Pancreas (tissue), 10 donors: ENCODE measurements at places on chromosomes 11 and 22. TPM values are rescaled to one million over a fixed set of nuclear protein-coding genes. Genes with fewer than 3 reads are reported as not detected.

HSPB2 gene
- total RNA-seq = 0.78 TPM

DNA sequence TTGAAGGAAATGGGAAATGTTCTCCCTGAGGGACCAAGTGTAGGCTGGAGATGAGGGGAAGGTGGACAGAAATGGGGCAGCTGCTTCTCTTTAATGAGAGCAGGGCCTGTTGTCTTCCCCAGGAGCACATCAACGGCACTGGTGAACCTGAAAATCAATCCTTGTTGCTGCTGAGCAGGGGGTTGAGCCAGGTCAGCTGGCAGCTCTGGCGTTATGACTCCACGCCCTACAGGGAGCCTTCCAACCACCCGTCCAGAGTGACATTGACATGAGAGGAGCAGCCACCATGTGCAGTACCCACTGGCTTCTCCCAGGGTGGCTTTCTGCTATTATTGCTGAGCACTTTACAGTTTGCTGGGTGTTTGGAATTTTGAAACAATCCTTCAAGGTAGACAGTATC lies 116.9 kb upstream of the LDLRAD3 start:
- peak; percentile 77 for DNase-seq

- no peak for DNase-seq
These were observed 55.2 kb upstream of the MYEOV start for GRCh38 chr11:69238573-69239351.

DEPDC7 gene
- 1.5 TPM for total RNA-seq

- no peak for DNase-seq
These were observed 91.2 kb upstream of the BID start for GRCh38 chr22:17865183-17866055.

DNA sequence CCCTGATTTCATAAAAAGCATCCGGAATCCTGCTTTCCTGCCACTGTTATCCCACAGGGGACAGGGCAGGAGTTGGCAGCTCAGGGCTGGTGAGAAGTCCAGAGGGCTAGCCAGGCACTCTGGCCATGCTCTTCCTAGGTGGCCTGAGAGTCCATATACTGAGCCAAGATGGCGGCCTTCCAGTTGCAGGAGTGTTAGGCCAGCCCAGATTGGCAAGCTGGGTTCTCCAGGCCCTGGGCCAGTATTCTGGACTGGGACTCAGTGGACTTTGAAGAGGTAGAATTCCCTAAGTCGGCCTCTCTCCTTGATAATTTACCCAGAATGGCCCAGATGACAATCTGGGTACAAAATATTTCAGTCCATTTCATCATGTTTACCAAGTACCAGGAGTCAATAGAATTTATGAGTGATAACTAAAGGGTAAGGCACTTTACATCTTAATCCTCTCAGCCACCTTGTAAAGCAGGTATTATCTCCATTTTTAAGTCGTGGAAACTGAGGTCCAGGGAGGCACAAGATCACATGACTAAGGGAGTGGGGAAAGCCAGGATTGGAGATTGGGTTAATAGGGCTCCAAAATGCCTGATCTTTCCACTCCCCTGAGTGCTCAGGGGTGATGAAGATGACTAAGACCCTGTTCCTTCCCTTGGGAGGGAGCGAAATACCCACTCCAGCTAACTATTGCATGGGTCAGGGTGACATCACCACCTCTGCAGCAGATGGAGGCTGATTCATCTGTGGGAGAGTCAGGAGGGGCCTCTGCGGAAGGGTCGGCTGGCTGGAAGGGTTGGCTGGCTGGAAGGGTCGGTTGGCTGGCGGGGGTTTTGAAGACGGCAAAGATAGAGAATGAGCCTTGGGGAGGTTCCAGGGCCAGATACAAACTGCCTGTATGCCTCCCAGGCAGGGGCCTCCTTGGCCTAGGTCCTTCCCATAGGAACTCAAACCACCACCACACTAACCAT lies 1.2 kb upstream of the MICALL1 start:
- no peak for DNase-seq

- DNase-seq = no peak
These were observed 27.4 kb downstream of the LIF start for GRCh38 chr22:30219049-30219654.

GRCh38 chr22:47367993-47368945 lies 605.8 kb downstream of the TBC1D22A start:
- no peak for DNase-seq

DNA sequence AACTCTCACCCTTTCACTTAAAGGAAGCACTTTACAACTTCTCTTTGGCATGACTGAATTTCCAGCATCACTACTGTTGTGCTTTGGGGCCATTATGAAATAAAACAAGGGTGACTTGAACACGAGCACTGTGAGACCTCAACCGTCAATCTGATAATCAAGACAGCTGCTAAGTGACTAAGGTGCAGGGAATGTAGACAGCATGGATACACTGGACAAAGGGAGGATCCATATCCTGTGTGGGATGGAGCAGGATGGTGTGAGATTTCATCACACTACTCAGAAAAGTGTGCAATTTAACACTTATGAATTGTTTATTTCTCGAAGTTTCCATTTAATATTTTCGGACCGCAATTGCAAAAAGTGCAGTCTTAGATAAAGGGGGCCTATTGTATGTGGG lies 16.1 kb upstream of the EXPH5 start:
- no peak for DNase-seq

MOGAT2 gene
- 0.09 TPM for total RNA-seq

- no peak for DNase-seq
These were observed 49.9 kb upstream of the MICAL2 start for GRCh38 chr11:12060385-12060985.

NRXN2 gene
- 1.4 TPM for total RNA-seq

GRCh38 chr11:126336671-126337101 lies 18.8 kb upstream of the ST3GAL4 start:
- no peak for DNase-seq

HIKESHI gene
- 10.9 TPM for total RNA-seq

GRCh38 chr11:15735706-15736105 lies 620.6 kb downstream of the SOX6 start:
- no peak for DNase-seq

GSTT2 gene
- not detected for total RNA-seq

- DNase-seq = no peak
These were observed 42.6 kb downstream of the APLP2 start for GRCh38 chr11:130112071-130112830.

ZBED4 gene
- 6.1 TPM for total RNA-seq

DNA sequence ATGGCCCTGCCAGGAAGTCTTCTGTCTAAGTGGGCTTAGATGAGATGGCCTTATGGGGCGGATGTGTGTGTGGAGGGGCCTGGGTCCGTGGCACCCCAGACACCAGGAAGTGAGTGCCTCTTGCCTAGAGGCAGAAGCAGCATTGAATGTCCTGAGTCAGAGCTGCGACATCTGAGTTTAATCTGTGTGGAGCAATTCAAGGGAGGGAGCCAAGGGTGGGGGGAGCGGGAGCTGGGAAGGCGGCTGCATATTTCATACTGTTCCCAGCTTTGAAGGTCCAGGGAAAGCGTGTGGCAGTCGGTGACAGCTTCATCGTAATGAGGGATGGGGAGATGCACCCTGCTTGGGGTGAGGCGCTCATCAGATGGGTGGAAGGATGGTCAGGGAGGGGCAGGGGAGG lies 73.5 kb upstream of the THY1 start:
- DNase-seq = no peak

GLYAT gene
- total RNA-seq = not detected

- DNase-seq = no peak
These were observed 34.6 kb upstream of the CEP126 start for GRCh38 chr11:101880222-101880621.

NAALADL1 gene
- 1.8 TPM for total RNA-seq

DNA sequence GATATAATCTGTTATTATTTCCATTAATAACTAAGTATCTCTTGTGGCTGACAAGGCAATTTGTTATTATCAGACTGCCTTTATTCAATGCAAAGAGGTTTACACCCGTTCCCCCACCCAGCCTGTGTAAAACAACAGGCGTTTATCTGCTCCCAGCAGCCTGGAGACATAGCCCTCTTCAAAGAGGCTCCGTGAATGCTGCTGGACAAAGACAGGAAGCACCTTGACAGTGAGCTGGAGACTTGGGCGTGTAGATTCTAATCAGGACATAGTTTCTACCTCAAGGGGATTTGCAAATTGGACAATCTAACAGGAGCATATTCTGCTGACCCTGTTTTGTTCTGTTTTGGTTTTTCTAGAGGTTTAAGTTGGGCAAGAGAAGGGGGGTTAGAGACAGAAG lies 733.0 kb upstream of the KIRREL3 start:
- no peak for DNase-seq

DNA sequence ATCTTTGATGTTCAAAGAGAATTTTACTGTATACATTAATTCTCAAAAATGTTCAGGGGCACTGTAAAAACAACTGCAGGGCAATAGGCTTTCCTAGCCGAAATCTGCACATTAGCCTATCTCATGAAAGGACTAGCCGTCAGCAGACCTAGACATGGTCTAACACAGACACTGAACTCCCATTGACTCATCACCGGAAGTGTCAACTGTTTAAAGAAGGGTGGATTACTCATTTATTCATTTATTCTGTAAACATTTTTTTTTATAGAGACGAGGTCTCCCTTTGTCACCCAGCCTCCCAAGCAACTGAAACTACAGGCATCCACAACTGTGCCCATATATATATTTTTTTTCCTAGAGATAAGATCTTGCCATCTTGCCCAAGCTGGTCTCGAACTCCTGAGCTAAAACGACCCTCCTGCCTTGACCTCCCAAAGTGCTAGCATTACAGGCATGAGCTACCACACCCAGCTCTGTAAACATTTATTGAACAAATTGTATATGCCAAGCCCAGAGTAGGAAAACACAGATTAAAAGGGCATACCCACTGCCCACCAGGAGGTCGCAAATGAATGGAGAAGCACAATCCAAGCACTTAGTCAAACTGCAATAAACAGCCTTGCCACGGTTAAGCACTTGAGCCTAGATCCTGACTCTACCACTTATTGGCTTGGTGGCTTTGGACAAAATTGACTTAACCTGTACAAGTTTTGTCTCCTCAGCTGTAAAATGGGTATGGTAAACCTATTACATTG lies 26.6 kb downstream of the RAB30 start:
- DNase-seq = no peak

- no peak for DNase-seq
These were observed 15.7 kb downstream of the PPARA start for GRCh38 chr22:46165977-46166376.

DNA sequence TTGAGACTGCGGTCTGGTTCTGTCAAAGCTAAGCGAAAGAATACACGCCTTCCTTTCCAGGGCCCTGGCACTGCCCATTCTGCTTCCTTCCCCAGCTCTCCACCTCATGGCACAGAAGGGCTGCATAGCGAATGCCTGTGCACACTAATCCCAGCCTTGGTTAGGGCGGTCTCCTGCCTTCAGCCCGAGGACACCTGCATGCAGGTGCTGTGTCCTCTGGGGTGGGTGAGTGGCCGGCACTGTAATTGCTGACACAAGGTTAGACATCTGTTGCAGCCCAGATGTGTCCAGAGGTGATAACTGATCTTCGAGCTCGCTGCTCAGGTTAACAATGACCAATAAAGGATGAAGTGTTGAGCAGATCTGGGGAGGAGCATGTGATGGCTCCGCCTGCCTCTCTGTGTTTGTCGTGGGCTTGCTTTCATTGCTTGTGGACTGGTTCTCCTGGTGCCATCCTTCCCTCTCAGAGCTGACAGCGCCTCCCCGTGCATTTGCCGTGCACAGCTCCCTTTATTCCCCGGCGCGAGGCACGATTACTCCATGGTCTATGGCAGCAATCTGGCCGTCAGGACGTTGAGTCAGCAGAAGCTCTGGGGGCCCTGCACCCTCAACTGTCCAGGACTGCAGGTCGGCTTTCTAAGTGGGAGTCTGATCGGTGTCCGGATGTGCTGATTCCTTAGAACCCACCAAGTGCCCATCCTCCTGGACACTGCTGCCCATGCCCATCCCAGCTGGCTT lies 1088.2 kb downstream of the BRD1 start:
- DNase-seq = no peak

DNA sequence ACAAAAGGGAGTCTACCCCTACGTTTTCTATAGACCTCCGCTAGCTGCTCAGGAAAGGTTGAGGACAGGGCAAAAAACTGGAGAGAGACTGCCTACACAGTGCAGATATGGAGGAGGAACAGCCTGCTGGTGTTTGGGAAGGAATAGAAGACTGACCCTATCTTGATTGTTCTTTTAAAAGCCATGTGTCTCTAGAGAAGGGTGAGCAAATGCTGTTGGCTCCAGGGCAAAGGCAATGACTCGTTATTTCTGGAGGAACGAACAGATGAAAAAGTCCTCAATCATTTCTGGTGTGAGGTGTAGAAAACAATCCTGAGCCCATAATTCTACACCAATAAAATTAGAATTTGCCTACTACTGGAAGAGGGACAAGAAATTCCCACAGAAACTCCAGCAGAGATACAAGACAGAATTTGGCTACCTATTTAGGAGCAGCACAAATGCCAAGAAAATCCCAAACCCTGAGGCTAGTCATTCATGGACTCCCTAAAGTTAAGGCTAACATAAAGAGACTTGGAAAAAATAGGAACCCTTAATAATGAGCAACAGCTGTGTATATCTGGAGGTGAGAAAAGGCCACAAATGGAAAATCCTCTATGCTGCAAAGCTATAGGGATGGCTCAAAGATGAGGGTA lies 1206.3 kb upstream of the CNTN5 start:
- no peak for DNase-seq

SLC7A4 gene
- total RNA-seq = 0.18 TPM

GRCh38 chr22:30226192-30226832 lies 20.2 kb downstream of the LIF start:
- no peak for DNase-seq

DNA sequence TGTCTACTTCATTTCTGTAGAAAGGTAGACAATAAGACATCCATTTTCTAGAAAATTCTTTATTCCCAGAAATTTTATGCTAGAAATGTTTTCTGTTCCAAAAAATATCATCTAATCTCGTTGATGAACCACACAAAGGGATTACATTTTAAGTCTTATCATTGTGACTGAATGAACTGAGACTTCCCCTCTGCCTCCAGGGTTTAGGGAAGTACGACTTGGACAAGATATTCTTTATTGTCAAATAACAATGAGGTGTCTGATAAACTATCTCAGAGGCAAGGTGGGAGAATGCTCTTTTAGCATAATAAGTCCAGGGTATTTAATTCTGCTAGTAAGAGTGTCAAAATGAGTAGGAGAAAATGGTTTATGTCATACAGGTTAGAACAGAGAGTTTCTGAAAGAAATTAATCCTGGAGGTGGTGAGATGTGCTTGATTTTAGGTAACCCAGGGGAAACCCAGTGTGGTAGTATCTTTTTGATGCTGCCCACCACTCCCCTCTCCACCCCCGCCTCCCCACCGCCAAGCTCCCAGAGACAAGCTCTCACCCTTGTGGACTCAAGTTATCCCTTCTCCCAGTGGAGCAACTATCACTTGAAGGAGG lies 100.6 kb downstream of the CD44 start:
- no peak for DNase-seq
